ENCODE measurements at places on chromosomes 7 and 10. TPM values are rescaled to one million over a fixed set of nuclear protein-coding genes. Genes with fewer than 3 reads are reported as not detected.

DNA sequence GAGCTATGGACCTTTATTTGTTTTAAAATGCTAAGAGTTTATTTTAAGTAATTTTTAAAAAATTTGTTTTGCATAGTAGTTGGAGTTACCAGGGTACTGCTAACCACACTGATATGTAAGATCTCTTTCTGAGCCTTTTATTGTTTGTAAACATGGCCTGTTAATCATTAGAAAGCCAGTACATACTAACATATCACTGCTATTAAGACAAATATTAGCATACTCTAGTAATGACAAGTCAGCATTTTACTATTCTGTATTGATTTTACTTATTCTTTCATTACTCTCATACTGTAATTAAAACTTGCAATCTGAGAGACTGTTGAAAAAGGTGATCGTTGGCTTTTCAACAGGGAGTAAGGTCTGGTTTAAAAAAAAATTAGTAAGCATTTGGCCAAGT, 66.7 kb downstream of the PTEN start:
- no peak for DNase-seq

- DNase-seq, result no peak
Measured at GRCh38 chr7:431658-432111, 88.0 kb downstream of the PDGFA start.

DNA sequence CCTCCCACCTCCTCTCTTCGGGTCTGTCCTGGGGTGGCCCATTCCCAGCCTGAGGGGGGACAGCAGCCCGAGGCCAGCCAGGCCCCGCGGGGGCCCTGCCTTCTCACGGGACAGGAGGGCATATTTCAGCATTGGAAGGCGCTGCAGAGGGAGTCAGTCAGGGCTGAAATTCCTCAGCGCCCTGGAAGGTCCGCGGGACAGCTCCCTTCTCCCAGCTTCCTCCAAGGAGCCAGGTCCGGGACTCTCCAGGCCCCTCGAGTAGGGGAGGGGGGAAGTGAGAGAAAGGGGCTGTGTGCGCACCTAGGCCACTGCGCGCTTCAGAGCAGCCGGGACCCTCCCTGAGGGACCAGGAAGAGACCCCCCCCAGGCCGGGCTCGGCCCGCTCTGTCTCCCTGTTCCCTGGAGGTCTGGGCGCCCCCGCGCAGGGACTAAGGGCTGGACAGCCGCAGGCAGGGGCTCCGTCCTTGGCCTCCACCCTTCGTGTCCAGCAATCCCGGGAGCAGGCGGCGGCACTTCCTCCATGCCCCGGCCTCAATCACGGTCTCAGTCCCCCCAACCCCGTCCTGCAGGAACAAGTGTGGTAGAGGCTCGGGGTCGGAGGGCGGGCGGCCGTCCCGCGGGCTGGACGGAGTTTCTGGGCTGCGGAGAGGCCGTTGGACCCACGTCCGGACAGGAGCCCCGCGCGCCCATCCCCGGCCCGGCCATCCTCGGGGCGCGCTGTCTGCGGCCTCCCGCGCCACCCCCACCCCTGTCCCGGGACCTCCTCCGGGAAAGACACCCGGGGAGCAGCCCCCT, 6.0 kb upstream of the ELFN1 start:
- DNase-seq, result no peak

DNA sequence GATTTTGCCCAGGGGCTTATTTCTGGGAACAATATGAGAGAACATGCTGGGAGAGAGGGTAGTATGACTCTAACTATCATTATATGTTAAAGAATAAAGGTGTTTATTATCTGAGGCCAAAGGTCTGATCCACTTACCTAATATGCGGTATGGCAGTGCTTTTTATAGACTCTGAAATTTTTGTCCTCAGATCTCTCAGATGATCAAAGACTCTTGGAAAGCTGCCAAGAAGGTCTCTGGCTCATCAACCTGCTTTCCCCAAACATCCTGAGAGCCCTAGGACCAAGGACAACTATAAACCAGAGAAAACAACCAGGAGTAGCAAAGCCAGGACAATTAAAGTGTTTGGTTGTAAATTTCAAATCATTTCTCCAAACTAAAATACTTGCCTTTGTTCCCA, 255.7 kb upstream of the LRRN3 start:
- no peak for DNase-seq

GRCh38 chr7:38907066-38907465, 1.9 kb downstream of the VPS41 start:
- DNase-seq, result no peak

- no peak for DNase-seq
Measured at GRCh38 chr10:3763852-3764625, 21.0 kb downstream of the KLF6 start.

GRCh38 chr10:13891128-13892000, 304.6 kb downstream of the PRPF18 start:
- DNase-seq, result no peak

DNA sequence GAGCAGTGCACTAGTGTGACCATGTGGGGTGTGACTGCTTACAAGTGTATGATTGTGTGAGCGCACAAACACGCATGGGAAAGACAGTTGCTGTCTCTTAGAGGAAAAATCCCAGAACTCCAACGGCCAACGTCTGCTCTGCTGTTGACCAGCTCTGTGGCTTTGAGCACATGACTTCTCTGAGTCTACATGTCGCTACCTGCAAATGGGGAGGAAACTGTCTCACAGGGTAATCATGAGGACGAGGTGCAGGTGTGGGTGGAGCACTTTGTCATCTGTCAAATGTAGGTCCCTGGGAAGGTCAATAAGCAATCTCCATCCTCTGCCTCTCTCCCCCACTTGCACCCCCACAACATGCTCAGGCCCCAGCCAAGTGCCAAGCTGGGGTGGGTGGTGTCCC, 31.2 kb upstream of the TLX1 start:
- no peak for DNase-seq

GRCh38 chr7:138295049-138295637, 164.9 kb upstream of the TRIM24 start:
- DNase-seq, result no peak

DNA sequence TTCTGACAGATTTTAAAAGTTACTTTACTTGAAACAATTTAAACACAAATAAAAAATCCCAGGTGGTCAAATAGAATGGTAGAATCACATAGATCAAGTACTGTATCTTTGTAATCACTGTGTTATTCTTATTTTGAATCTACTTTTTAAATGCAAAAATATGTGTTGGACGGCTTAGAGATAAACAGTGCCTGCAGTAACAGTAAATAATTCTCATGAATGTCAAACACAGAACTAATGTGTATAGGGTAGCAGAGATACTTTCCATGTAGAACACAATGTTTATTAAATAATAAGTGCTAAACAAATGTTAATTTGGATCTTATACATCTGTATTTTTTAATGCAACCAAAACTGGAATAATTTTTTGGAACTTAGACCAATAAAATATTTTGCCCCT, 1199.4 kb downstream of the SORCS1 start:
- DNase-seq, result no peak

DNA sequence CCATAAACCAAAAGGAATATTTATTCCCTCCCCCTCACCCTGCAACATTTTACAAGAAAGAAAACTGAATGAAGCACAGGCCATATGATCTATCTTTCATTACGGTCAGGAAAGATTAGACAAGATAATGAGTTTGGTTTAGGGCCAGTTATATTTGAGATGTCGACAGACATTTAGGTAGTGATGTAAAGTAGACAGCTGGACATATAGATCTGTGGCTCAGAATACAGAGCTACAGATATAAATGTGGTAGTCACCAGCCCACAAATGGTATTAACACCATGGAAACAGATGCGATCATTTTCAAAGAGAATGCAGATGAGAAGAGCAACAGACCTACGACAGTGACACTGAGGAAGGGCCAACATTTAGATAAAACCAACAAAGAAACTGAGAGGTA, 142.5 kb downstream of the SRPK2 start:
- DNase-seq, result no peak

- DNase-seq, result no peak
Measured at GRCh38 chr7:69823151-69823744, 225.0 kb downstream of the AUTS2 start.

GRCh38 chr7:121961089-121961867, 88.3 kb downstream of the PTPRZ1 start:
- peak; percentile 16 for DNase-seq

- DNase-seq, result no peak
Measured at GRCh38 chr7:90994601-90995000, 269.6 kb upstream of the FZD1 start.

DNA sequence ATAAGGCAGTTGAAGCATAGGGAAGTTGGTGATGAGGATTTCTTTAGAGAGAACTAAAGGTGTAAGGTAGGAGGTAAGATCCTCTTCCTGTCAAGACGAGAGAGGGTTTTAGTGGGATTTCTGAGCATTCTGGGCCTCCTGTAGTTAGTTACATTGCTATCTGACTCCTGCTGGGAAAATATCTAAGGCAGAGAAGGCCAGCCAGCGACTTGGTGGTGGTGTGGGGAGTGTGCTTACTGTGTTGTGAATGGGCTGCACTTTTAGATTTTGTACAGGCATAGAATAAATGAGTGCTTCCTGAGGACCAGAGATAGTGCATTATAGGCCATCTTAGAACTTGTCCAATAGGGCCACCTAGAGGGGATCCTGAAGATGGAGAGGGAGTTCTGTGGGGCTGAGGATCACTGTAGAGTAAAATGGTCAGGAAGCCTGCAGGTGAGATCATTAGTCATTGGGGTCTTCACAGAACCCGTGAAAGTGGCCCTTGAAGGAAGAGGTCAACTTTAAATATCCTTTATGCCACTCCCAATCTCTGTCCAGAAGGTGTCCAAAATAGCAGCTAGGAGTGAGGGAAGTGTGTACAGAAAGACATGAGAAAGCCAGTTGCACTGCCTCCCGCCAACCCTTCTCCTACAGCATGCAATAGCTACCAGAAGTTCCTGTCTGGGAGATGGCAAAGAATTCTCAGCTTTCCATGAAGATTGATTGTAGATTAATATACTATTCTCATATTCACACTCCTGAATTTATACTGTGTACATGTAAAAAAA, 266.6 kb downstream of the POLR1F start:
- DNase-seq, result peak; percentile 89

DNA sequence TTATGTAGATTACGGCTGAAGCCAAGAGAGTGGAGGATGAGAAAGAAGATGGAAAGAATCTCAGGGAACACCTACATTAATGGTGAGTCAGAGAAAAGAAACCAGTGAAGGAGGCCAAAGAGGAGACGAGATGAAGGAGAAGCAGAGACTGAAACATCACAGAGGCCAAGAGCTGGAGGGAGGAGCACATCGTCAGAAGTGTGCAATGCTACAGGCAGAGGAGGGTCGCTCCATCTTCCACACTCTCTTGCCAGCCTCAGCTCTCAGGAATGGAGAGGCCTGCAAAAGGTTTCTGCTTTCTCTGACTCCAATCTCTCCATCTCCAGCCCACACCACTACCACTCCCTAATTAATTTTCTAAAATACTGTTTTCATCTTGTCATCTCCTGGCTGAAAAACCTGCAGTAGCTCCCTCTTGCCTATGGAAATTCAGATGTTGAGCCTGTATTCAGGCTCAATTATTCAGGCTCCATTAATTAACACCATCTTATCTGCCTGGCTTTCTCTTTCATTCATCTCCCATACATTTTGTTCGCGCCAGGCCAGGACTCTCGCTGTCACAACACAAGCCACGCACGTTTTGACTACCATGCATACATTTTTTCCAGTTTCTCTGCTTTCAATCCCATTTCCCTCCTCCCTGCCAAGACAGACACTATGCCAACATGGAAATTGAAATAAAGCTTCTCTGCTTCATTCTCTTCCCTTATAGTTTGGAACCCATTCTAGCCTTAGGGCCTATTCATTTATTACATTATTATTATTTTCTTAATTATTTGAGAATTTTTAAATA, 165.8 kb downstream of the INHBA start:
- DNase-seq, result no peak

DNA sequence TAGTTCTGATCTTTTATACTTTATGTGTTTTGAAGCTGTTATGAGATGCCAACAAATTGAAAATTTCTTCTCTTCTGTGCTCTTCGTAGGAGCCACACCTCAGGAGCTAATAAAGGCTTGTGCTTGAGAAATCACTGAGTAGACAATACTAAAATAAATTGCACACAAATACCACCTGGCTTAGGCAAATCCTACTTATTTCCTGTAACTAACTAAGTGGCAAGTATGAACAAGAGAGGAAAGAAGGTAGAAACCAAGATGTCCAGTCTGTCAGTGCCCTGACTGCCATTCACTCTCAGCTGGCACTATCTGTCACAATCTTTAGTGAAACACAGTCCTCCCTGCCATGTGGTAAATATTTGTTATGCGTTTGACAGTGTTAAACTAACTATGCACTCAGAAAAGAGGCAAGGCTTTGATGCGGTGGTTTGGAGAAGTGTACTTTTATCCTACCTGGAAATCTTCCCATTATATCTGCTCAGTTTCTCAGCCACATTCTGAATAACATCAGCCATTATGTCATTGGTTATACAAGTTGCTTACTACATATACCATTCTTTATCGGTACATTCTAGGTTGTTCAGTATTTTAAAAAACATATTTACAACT, 293.4 kb upstream of the VWC2 start:
- no peak for DNase-seq

DNA sequence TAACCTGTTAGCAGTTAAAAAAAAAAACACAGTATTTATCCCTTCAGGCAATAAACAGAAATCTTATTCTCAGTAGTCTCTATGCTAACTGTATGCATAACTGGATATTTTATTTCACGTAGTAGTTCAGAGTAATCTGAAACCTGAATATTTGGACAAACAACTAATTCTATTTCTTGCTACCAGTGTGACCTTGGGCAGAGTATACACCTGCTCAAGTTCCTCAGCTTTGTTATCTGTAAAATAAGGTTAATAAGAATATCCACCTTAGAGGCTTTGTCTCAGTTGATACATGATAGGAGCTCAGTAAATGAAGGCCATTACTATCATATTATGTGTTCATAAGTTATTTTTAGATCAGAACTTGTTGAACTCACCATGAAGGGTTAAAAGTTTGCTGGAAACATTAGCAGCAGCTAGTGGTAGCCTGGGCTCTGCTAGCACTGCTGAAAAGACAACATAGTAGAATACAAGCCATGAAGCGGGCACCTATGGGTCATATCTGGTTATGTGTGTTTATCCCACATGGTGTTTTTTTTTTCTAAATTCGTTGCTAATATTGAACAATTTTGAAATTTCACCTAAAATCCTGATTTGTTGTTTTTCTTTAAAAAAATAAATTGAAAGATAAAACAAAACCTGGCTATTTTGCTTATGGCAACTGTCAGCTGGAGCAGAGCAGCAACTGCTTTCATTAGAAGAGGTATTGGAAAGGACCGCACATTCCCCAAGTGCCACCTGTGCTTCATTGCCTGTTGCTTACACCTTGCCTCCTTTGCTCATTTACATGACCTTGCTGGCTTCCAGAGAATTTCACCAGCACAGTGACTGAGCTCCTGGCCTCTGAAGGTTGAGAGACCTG, 303.0 kb downstream of the PRKG1 start:
- DNase-seq, result no peak

GRCh38 chr10:70774810-70775678, 10.1 kb downstream of the TBATA start:
- DNase-seq, result no peak

The ANKRD1 gene
- 6.0 TPM for total RNA-seq

The OR6B1 gene
- total RNA-seq, result not detected

The PAX4 gene
- total RNA-seq, result not detected

The HMX2 gene
- total RNA-seq, result not detected

The ERVW-1 gene
- total RNA-seq, result not detected

The CFAP70 gene
- 0.18 TPM for total RNA-seq

The TMEM139 gene
- 0.62 TPM for total RNA-seq

The SKAP2 gene
- total RNA-seq, result 55.7 TPM

The HSPA14 gene
- 16.3 TPM for total RNA-seq

The RHEB gene
- total RNA-seq, result 144 TPM

Data from H4 (cell line).